Activated naive CD4-positive, alpha-beta T cell treated with Interleukin-2 at 50 U/mL for 16 hours (primary cell): ENCODE measurements at places on chromosomes 16 and 17.
A peak's percentile ranks its signal among the peaks of the same experiment; 100 is the strongest.

DNA sequence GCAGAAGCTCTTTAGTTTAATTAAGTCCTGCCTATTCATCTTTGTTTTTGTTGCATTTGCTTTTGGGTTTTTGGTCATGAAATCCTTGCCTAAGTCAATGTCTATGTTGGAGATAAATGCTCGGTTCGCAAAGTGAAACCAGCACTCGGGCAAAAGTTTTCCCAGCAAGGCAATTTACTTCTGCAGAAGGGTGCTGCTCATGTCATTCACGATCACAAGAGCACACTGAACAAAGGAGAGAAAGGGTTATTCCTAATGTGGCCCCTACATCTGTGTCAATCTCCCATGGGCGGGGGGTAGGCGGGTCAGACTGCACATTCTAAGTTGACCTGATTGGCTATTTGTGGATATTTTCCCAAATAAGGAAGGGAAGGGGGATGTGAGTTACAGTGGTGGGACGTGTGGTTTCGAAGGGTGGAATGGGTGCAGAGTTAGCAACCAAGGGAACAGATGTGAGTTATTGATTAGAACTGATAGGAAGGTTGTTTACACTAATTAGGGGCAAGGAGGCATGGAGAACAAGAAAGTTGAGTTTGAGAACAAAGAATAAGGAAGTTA, 23.0 kb downstream of the ATF7IP2 start:
- DNase-seq = no peak

DNA sequence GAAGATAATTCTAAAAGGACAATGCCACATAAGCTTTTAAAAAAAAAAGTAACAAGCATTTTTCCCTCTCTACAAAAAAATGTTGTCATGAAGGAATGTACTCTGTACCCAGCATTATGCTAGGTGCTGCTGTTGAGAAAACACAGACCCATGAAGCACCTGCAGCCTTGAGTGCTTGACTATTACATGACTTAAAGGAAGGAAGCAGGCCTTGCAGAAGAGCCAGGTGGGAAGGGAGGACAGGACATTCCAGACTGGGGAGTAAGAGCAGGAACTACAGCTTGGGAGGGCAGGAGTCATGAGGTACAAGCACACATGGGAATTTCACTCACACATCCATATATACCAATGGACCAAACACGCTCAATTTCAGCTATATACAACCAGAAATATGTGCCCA, 3.8 kb downstream of the MYO1D start:
- DNase-seq = no peak

DNA sequence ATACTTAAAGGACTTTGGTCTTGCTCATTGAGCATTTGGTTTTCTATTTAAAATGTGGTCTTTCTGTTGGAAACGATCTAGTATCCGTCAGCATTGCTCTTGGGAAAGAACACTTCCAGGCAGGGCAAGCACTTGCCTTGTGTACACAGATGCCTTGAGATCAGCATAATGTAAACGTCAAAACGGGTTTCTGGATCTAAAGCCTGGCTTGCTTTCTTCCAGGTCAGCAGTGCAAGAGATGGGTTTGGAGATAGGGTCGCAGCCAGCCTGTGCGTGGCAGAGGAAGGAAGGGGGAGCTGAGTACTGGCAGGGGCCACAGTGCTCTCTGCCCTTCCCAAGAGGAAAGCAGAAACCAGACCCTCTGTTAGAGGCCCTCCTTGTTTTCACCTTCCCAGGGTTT, 175.5 kb downstream of the LGALS9B start:
- no peak for DNase-seq

- peak; percentile 62 for DNase-seq
These were observed 3.6 kb downstream of the ZNF267 start for GRCh38 chr16:31876951-31877828.

GRCh38 chr16:81940781-81941560, 70.3 kb downstream of the SDR42E1 start:
- no peak for DNase-seq

DNA sequence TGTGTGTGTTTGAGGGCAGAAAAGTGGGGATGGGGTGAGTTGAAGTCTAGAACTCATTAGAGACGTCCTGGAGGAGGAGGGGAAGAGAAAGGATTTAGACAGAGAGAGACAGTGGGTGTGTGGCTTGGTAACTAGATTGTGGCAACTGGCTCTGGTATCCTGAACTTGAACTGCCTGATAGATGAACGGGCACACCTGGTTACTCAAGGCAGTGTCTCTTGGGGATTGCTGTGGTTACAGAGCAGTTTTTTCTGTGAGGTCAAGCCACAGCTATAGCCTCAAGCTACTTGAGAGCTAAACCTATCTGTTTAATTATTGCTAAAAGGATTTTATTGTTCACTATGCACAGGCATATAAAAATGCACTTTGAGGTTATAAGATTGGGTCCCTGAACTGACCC, 29.8 kb upstream of the MYH2 start:
- DNase-seq = no peak

GRCh38 chr17:9937901-9938300, 32.8 kb upstream of the RCVRN start:
- no peak for DNase-seq

GRCh38 chr16:58417600-58417999, 25.3 kb downstream of the GINS3 start:
- DNase-seq = no peak

GRCh38 chr16:4594433-4595410, 20.0 kb downstream of the UBALD1 start:
- DNase-seq = no peak

GRCh38 chr16:73047536-73048291, at the start of gene ZFHX3:
ZFHX3 (minus strand) TSS chr16:73048128; CDS start chr16:72960145, 87,983 bp downstream.
- peak; percentile 17 for DNase-seq
